ENCODE measurements at places on chromosomes 6 and 20. TPM values are rescaled to one million over a fixed set of nuclear protein-coding genes. Genes with fewer than 3 reads are reported as not detected.
A peak's percentile ranks its signal among the peaks of the same experiment; 100 is the strongest.

GRCh38 chr6:109872968-109873545 is 105.1 kb upstream of the GPR6 start:
- DNase-seq: no peak

DNA sequence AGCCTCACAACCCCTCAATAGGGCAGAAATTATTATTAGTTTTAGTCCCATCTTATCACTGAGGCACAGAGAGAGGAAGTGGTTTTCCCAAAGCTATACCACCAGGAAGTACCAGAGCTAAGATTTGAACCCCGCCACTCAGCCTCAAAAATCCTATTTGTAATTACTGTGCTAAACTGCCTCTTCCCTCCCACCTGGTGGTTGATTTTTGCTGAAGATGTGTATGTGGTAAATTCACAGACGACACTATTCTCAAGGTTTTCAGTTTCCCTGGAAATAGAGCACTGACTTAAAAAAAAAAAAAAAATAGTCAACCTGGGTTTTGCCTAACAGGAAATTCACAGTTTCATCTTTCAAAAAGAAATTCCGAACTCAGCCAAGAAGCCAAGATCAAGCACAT is 57.9 kb downstream of the TSHZ2 start:
- DNase-seq: no peak

DNA sequence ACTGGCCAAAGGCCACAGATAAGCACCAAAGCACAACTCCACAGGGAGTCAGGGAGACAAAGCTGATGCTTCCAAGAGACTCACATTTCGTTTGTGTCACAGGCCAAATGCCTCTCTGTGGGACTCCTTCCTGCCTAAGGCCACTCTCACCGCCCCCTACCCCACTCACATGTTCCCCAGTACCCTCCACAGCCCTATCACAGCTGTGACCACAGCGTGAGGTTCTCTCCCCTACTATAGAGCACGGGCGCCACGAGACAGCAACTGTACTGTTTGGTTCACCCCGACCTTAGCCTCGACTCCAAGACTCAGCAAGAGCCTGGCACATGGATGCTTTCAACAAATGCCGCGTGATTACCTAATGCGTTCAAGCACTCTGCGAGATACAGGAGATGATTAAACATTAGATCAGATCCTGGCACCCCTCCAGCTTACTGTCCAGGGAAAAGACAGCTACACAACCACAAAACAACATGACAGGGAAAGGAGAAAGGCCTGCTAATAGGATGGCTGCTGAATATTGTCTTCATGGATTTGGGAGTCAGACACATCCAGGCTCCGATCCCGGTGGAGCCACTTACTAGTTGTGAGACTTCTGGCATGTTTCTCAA is 105.5 kb downstream of the AGPAT4 start:
- peak; percentile 64 for DNase-seq

GRCh38 chr20:38255393-38255792 is 5.1 kb downstream of the KIAA1755 start:
- DNase-seq: peak; percentile 86

GRCh38 chr6:42714098-42714761 is 8.2 kb downstream of the PRPH2 start:
- no peak for DNase-seq

GRCh38 chr6:128172752-128173682 is 272.2 kb upstream of the THEMIS start:
- no peak for DNase-seq

DNA sequence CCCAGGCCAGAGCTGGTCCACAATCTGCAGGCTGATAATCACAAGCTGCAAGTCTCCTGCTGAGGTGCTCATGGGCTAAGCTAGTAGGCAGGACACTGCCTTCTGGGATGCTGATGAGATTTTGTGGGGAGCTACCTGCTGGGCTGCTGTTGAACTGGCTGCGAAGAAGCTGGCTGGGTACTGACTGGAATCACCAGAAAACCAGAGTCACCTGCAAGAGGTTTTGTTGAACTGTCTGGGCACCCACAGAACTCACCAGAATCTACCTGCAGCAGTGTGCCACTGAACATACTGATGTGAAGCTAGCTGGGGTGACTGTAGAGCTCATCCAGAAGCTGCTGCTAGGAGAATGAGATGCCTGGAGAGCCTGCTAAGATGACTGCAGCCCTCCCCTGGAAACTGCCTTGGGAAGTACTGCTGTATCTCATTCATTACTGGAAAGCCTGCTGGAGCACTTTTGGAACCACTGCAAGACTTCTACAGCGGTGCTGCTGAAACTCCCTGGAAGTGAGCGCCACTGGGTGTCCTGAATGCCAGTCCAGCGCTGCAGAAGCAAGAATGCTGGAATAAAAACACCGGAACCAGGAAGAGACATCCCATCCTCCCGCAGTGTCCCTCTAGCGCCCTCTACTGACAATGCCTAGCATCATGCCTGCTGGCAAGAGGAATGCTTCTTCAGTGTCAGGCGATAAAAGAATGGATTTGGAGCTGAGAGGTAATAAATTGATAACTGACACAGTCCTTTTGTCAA is 64.9 kb upstream of the ARHGAP18 start:
- no peak for DNase-seq

GRCh38 chr6:157203312-157203744 is 120.0 kb downstream of the TMEM242 start:
- DNase-seq: no peak

GRCh38 chr20:23939641-23940040 is 48.9 kb downstream of the GGTLC1 start:
- no peak for DNase-seq

- no peak for DNase-seq
These were observed 100.8 kb downstream of the BFSP1 start for GRCh38 chr20:17430125-17430950.

- no peak for DNase-seq
These were observed 58.9 kb downstream of the KIZ start for GRCh38 chr20:21184819-21185218.

GRCh38 chr6:131628726-131629125 is 684 bp upstream of the MED23 start:
- no peak for DNase-seq

DNA sequence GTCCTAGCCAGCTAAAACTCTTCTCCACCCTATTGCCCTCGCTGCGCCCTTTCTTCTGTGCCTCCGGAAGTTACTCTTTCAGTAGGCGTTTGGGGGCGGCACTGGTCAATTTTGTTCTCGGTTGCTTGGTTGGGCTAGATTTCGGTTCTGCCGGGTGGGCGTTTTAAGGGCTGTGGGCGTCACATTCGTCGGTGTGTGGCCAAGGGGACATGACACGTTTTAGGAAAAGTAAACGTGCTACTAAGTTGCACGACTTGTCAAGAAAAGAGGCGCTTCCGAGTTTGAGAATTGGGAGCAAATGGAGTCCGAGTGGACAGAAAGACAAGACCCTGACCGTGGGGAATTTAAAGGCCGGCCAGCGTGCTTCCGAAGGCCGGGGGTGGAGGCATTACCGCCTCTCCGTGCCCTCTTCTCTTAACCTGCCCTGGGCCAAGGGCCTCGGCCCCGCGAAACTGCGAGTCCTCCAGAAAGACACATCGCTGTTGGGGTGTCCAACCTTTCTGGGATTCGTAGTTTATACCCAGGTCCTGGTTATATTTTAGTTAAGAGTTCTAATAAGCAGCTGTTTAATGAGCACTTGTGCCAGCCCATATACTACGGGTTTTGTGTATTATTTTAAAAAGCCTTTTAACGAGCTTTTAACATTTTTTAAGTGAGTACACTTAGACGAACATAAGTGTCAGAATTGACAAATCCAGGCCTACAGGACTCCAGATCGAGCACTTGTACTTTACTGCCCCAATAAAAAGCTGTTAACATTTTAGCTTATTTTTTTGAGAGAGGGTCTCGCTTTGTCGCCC is 664 bp upstream of the BAG6 start:
- peak; percentile 92 for DNase-seq

DNA sequence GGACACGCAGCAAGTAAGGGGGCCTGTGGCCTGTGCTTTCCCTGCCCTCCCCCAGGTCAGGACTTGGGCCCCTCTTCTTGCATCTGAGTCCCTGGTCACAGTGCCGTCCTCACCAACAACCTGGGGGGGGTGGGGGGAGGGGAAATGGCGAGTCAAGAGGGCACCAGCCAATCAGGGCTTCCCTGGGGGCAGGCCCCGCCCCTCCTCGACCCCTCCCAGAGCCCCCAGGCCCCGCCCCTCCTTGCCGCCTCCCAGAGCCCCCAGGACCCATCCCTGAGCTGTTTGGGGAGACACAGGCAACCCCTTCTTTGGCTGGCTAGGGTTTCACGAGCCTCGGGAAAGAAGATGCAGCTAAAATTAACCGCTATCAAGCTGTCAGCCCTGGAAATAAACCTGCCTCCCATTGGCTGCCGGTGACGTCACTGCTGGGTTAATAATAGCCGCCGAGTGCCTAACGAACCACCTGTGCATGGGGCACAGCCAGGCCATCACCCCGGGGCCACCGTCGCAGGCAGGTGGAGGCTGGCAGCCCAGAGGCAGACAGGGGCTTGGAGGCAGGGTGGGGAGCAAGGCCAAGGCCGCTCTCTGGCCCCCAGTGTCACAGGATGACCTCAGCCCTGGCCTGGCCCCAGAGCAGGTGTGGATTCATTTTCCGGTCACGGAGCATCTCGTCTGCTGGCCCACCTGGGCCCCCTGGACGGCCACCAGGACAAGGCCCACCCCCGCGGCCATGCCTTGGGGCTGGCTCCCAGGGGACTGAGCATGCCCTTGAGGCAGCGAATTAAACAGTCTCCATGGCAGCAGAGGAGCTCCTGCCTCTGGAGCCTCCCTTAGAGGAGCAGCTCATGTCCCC is 3.2 kb upstream of the EEF1A2 start:
- DNase-seq: no peak

- DNase-seq: no peak
These were observed 101.6 kb downstream of the DACT2 start for GRCh38 chr6:168217880-168218537.

GRCh38 chr6:125618629-125619028 is 130.8 kb upstream of the HEY2 start:
- DNase-seq: no peak

DNA sequence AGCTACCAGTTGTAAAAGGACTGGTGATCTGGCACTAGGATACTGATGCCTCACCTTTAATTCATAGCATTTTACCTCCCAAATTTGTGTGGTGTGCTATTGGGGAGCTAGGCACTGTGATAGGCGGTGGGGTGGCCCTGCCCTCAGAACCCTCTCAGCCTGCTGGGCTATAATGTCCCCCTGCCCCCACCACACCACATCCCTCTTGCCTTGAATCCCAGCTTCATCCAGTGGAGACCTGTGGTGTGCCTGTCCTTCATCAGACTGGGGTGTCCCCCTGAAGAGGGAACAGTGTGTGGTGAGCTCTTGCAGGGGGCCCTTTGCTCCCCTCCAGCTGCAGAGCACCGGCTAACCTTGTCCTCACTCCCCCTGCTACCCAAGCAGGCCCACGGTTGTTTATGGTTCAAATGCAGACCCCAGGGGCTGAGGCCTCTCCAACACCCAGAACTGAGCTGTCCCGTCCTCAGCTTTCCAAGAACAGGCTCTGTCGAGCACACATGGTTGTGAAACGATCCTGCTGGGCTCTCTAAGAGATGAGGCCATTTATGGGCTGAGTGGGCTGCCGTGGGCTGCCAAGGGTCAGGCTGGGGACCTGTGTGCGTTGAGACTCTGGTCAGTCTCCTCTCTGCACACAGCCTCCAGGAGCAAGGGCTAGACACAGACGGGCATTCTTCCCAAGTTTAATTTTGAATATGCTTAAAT is 26.9 kb upstream of the VEGFA start:
- peak; percentile 71 for DNase-seq

DNA sequence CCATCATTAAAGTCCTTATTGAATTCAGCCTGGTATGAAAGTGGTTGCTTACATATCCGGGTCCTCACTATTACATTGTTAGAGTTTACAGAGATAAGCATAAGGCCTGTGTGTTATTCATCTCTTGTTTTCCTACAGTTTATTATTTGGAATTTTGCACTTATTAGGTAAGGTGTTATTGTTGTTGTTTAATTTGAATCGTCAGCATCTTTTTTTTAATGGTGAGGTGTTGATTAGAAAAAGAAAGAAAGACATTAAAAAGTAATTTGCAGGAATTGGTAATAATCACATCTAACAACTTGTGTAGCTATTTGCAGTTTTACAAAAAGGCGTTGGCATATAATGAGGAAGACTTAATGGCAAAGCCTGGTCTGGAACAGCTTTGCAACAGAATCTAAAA is 158.6 kb downstream of the SAMD5 start:
- no peak for DNase-seq

KIAA0408 gene
- total RNA-seq: 2.7 TPM

PGC gene
- not detected for total RNA-seq

BCLAF1 gene
- 117 TPM for total RNA-seq

KHDC1L gene
- total RNA-seq: not detected

BIRC7 gene
- total RNA-seq: 0.35 TPM

LRFN2 gene
- not detected for total RNA-seq

DNAH8 gene
- not detected for total RNA-seq

NELFE gene
- total RNA-seq: 59.2 TPM
